ENCODE measurements at places on chromosomes 4 and X.

DNA sequence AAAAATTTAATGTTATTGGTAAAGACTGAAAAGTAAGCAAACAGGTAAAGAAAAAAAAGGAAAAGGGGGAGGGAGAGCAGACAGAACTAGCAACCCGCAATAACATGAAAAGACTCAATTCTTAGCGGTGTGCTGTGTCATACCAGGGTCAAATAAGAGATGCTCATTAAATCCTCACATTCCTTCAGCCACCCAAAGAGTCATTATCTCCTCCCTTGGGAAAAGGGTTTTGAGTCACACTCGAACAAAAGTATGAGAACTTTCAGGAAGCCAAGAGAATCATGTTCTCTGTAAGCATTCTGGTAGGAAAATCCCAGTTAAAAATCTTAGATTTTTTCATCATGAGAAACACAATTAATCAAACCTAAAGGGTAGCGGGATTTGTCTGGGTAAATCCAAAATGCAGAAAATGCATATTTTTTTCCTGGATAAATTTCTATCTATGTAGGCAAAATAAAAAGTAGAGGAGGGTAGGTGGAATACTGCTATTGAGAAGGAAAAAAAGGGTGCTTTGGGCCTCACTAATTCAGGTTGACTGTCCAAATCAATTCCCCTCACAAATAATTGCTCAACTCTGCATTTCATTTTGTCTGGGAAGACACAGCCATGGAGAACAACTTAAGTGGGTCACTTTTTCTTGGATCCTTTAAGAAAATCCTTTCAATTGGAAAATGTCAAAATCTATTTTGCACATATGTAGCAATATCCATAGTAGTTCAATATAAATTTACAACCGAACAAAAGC is 23.2 kb downstream of the TNIP3 start:
- DNase-seq, result no peak

GRCh38 chrX:123899701-123900100 is 39.8 kb downstream of the XIAP start:
- no peak for DNase-seq

DNA sequence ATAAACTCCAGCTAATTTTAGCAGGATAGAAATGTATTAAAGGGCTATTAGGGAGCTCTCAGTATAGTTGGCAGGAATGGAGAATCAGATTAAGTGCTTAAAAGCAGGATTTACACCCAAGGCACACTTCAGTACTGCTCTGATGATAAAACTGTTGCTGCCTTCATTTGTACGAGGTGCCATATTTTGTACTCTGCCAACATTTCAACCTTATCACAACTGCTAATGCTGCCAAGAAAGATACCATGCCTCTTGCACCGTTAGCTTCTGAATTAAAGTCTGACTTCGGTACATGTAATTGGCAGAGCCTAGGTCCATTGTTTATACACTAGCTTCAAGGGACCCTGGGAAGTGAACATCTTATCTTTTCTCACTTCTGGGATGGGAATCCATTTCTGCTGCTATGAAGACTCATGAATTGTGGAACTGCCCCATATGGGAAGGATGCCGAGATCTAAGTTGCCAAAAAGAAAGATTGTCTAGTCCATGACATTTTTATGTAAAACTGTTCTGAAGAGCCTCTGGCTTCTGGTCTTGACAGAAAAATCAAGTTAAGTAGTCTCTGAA is 624.0 kb upstream of the IGFBP7 start:
- no peak for DNase-seq

DNA sequence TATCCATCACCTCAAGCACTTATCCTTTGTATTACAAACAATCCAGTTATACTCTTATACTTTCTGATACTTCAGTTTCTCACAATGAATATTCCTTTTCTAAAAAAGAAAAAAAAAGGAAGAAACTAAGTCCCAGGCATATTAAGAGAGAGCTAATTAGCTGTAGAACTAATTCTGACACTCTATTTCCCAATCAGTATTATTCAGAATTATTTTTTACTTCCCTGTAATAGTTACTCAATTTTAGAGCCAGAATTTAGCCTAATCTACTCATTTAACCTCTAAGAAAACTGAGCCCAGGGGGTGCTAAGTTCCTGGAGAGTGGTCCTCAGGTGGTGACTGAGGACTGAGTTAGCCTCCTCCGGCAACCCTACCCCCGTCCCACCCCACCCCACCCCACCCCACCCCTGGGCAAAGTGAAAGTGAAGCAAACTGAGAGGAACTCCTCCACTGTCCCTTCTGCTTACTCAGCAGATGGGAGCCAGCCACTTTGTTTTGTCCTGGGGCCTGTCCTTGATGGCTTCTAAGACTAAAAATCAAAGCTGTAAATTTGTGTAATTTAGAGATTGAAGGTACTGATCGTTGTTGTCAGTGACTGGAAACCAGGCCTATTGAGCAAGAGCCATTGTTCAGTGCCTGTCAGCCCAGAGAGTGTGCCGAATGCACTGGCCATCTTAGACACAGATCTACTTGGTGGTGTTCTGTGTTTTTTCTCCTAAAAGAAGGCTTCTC is 162.1 kb downstream of the CBR4 start:
- no peak for DNase-seq

DNA sequence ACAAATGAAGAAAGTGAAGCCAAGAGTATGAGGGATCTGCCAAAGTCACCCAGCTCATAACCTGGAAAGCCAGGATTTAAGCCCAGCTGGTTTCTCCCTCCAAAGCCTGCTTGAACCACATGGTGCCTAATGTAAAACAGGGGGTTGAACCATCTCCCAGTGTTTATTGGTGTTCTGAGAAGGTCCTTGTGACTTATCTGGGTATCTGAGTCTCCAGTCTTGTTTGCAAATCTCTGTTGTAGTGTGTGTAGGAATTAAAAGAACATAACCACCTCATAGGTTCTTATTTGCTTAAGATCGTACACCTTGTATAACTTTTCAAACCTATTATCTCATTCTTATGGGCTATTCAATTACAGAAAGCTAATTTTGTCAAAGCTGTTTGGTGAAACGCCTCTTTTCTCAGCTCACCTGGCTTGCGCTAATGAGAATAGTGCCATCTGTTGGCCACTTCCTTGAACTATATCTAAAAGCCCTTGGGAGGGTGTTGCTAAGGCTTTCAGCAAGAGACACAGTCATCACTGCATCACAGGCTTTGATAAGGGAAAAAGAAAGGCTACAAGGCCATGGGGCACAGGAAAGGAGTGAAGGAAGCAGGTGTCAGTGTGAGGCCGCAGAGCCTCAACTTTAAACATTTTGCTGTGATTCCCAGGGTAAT is 34.0 kb downstream of the ETDB start:
- DNase-seq, result no peak

- no peak for DNase-seq
Observed at GRCh38 chr4:8029689-8030088, 90.0 kb upstream of the AFAP1 start.

DNA sequence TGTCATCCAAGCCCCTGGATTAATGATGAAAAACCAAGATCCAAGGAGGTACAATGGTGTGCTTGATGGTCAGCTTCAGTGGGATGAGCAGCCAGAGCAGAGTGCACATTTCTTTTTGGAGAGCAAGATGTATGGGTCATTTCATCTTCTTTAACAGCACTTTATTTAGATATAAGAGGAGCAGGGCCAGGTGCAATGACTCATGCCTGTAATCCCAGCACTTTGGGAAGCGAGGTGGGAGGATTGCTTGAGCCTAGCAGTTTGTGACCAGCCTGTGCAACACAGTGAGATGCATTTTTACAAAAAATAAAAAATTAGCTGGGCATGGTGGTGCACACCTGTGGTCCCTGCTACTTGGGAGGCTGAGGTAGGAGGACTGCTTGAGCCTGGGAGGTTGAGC is 45.3 kb upstream of the MAP3K15 start:
- no peak for DNase-seq

GRCh38 chrX:46704767-46705386 is 54.0 kb downstream of the SLC9A7 start:
- no peak for DNase-seq

DNA sequence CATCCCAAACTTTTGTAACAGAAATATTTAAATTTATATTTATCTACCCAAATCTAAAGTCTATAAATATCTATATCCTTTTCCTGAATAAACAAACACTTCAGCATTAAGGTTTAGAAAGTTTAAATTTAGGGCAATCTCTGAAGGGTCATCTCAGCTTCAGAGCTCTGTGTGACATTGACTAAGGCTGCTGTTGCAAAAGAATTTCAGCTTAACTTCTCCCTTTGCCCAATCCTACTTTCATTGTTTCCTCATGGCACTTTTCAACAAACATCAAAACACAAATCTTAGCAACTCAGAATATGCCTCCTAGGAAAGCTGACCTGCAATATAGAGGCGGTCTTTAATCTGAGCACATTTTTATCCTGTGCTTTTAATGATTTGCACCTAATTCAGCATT is 79.7 kb upstream of the BANK1 start:
- DNase-seq, result no peak

DNA sequence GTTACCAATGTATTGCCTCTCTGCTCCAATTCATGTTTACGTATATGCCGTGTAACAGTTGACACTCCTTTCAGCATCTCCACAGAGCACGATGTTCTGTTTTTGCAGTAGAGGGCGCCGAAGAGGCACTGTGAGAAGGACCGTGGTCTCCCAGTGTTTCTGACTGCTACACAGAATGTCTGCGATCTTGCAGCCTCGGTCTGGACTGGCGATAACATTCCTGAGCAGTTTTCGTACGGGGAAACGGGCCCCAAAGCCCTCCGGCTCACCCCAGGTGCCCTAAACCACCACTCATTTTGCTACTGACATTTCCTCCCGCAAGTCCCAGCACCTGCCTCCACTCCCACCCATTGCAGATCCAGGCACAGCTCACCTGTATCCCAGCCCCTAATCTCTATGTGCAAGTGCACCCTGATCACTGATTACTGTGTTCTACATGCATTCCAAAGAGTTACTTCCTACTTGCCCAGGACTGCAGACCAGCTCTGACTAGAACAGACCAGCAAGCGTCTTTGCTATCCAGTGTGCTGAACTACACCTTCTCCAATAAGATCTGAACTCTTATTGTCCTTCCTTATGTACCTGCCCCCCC is 12.4 kb upstream of the NFXL1 start:
- DNase-seq, result peak; percentile 78

DNA sequence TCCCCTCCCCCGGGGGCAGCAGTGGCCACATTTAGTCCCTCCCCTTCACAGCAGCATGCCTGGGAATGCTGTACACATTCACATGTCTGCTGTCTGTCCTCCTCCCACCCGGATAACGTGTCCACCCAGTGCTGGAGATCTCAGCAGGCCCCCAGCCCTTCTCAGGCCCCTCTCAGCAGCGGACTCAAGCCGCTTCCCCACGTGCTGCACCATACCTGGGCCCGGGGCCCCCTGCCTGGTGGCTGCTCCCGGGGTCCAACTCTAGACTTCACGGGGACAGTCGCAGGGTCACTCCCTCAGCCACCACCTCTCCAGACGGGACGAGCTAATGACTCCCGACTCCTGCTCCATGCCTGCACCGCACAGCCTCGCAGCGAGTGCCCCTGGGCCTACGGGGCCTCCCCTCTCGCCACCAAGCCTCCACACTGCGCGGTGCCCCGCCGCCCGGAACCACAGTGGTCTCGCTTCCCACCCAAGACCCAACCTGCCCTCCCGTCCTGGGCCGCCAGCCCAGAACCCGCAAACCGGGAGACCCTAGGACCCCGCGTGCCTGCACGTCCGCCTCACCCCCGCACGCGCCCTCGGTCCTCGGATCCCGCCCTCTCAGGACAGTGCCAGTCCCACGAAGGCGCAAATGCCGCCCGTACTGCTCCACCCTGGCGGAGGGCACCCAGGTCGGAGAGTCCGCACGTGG is 1.3 kb upstream of the PCGF3 start:
- no peak for DNase-seq

- DNase-seq, result no peak
Observed at GRCh38 chr4:32778025-32778424, 2057.9 kb downstream of the PCDH7 start.

GRCh38 chr4:156799121-156799589 is 172.4 kb downstream of the PDGFC start:
- DNase-seq, result no peak

- DNase-seq, result no peak
Observed at GRCh38 chrX:143768976-143769375, 48.4 kb upstream of the SPANXN2 start.

DNA sequence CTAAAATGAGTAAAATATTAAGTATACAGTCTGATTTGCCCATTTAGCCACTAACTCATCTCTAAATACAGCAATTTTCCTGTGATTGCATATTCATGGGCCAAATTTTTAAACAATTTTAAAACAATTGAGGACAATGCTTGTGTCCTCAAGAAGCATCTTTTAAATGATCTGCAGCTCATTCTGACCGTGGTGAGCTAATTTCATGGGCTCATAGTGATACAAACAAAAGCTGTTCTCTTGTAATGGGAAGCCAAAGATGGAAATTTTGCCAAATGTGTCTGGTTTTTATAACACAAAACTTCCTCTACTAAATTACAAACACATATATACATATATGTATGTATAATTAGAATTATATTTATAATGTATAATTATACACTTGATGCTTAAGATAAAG is 39.7 kb downstream of the HMGB2 start:
- DNase-seq, result no peak

- no peak for DNase-seq
Observed at GRCh38 chr4:58602731-58603359, 1492.7 kb upstream of the IGFBP7 start.

- no peak for DNase-seq
Observed at GRCh38 chr4:102328045-102328444, 17.2 kb downstream of the SLC39A8 start.

DNA sequence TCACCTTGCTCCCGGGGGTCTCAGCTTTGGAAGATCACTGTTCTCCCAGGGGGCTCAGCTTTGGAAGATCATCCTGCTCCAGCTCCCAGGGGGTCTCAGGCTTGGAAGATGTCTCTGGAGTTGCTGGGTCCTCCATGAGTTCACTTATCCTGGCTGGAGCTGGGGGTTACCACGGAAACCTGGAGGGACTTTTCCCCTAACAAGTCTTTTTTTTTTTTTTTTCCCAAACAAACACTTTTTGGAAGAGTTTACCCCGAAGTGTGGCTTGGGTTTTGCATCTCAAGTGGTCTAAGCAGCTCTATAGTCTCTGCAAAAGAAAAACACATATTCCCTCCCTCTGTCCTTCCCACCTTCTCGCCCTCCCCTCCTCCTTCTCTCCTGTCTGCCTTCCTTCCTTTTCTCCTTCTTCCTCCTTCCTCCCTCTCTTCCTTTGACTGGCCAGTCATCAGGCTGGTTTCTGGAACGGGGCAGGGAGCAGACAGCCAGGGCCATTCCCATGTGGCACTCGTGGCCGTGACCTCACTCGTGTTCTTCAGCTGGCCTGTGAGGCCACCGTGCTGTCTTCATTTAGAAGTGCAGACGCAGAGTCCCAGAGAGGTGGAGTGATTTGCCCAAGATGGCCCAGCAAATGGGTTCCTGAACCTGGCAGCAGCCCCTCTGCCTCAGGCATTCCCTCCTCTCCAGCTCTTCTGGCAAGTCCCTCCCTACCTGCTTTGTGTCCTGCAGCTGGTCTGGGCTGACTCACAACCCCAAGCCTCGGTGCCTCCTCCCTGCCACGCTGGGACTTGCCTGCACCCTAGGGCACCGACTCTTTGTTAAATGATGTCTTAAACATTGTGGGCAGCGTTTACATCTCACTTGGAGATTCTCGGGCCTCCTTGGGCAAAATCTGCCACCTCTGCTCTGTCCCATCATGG is 25.9 kb upstream of the HMX1 start:
- DNase-seq, result no peak

- DNase-seq, result no peak
Observed at GRCh38 chr4:46648088-46648744, 258.3 kb upstream of the GABRA2 start.
